Activated T-cell treated with anti-CD3 and anti-CD28 coated beads for 24 hours (primary cell): ENCODE measurements at places on chromosomes 3 and 15.

DNA sequence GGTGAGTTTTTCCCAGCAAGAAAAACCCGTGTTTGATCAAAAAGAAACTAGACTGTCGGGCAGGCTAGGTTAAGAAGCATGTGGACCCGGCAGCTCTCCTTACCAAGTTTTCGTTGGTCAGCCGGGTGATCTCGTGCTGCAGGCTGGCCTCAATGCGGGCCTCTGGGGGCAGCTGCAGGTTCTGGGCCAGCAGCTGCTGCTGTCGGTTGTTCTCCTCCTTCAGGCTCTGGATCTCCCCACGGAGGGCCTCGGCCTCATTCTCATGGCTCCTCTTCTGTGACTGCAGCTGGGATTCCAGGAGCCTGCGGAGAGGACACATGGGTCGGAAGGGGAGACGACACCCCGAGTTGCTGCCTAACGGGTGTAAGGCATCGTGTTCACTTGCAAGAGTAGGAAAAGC lies 44.5 kb upstream of the MYO5C start:
- no peak for DNase-seq

GRCh38 chr3:190701096-190701532 lies 161.4 kb downstream of the GMNC start:
- DNase-seq, result no peak

- DNase-seq, result no peak
These were observed 9.0 kb downstream of the FBN1 start for GRCh38 chr15:48636511-48636910.

- DNase-seq, result no peak
These were observed 19.0 kb downstream of the NSUN3 start for GRCh38 chr3:94081884-94082283.

GRCh38 chr3:56839784-56840715 lies 38.3 kb upstream of the ARHGEF3 start:
- no peak for DNase-seq

DNA sequence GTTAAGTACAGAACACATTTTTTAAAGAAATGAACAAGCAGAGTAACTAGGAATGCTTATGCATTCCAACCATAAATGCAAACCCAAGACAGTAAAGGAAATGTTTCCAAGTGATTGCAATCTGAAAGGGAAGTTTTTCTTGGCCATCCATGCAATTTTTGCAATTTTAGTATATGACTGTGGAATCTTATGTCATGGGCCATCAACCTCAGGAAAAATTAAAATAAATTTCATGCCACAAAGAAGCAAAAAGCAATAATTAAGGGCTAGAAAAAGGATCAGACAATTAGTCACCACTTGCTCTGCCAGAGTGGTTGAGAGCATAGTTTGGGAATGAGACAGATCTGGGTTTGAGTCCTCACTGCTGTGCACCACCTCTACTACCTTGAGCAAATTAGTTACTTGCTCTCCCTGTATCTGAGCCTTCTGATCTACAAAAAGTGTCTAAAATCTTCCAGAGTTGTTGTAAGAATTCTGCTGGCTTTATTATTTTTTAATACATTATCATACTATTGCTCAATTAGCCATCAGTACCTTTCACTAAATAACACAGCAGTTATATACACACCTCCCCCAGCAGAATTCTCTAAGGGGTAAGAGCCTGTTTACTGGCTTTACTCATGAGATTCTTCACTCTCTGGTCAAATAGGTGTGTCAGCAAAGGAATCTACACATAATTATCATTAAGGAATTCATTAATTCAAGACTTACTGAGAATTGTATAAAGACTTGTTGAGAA lies 49.7 kb upstream of the FBN1 start:
- DNase-seq, result no peak

DNA sequence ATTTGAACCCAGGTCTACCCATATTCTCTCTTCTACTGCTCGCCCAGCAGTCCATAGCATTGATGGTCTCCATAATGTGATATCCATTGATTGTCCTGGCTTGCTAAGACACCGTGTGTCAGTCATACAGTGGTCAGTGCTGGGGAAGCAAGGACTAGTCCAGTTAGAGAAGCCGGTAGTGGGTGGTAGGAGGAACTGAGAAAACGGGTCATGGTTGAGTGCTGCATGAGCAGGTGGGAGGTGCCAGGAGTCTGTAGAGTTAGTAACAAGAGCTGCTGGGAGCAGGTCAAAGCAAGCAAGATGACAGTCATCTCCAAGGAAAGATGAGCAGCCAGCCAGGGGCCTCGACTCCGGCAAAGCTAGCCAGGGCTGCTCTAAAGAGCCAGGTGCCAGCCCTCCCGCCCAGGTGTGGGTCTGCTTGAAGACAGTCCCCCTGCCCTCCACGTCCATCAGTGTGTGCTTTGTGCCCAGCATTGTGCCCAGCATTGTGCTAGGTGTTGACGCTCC lies 29.5 kb upstream of the USP3 start:
- DNase-seq, result no peak

DNA sequence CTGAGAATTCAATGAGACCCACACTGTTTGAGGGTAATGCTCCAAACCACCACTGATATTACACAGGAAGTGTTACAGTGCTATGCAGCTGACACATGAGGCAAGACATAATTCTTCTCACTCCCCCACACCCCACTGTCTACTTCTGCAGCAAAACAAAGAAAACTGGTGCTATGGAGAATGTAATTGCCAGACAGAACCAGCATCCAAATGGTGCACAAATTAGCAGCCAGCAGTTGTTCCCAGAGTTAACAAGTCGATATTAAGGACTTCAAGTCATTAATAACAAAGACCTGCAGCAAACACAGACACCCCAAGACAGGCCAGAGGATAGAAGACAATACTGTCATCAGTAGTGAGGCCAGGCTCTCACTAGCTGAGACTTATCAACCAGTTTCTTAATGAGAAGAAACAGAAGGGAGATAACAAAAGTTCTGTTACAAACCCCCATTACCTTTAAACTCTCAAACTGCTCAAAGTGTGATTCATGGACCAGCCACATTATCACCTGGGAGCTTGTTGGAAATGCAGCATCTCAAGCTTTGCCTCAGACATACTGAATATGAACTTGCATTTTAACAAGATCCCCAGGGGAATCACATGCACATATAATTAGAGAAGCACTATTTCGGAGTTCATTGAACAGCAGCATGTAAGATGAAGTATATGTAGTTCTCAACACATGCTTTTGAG lies 58.7 kb upstream of the FNDC3B start:
- DNase-seq, result no peak

- no peak for DNase-seq
These were observed 203.4 kb upstream of the CGNL1 start for GRCh38 chr15:57172925-57173324.

GRCh38 chr3:12969486-12969885 lies 103.7 kb downstream of the IQSEC1 start:
- DNase-seq, result no peak

GRCh38 chr3:35601959-35602358 lies 37.4 kb upstream of the ARPP21 start:
- DNase-seq, result no peak

GRCh38 chr15:69292826-69293420 lies 5.8 kb upstream of the PAQR5 start:
- DNase-seq, result no peak

DNA sequence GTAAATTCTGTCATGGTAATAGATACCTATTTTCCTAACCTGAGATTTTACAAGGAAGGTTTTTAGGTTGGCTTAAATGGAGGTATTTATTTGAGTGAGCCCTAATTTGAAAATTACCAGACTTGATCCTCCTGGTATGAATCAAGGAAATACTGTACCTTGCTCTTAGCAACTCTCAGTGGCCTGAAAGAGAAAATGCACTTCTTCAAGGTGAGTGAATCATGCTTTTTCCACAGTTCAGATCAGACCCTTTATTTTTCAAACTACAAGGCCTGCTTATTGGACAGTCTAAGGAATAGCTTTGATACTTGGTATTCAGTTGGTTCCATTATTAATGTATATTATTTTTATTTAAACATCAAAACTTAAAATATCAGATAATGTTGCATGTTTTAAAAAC lies 15.4 kb downstream of the FEM1B start:
- DNase-seq, result no peak

GRCh38 chr15:40960925-40961324 lies 7.7 kb downstream of the CHAC1 start:
- DNase-seq, result no peak

DNA sequence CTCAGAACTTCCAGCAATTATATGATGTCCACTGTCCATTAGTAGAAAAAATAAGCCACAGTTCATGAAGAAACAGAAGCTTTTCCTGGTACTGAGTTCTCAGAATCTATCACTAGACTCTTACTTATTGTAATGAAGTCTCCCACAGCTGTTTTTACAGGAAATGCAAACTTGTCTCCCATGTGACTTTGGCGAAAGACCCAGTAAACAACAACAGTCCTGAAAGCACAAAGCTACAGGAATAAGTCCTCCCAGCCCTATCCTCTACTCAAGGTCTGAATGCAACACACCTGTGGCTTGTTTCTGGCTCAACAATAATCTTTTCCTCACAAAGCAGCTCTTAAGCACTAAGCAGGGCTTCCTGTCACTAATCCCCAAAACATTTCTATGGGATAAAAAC lies 55.9 kb downstream of the EOMES start:
- DNase-seq, result no peak

DNA sequence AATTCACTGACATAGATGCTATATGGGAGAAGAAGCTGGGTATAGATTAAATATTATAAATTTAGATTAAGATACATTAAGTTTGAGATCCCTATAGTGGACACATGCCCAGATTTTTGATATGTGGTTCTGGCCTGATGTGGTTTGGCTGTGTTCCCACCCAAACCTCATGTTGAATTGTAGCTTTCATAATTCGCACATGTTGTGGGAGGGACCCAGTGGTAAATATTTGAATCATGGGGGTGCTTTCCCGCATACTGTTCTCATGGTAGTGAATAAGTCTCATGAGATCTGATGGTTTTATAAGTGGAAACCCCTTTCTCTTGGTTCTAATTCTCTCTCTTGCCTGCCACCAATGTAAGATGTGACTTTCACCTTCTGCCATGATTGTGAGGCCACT lies 189.4 kb upstream of the CD96 start:
- DNase-seq, result no peak

- DNase-seq, result no peak
These were observed 35.1 kb upstream of the EIF3J start for GRCh38 chr15:44501768-44502366.

DNA sequence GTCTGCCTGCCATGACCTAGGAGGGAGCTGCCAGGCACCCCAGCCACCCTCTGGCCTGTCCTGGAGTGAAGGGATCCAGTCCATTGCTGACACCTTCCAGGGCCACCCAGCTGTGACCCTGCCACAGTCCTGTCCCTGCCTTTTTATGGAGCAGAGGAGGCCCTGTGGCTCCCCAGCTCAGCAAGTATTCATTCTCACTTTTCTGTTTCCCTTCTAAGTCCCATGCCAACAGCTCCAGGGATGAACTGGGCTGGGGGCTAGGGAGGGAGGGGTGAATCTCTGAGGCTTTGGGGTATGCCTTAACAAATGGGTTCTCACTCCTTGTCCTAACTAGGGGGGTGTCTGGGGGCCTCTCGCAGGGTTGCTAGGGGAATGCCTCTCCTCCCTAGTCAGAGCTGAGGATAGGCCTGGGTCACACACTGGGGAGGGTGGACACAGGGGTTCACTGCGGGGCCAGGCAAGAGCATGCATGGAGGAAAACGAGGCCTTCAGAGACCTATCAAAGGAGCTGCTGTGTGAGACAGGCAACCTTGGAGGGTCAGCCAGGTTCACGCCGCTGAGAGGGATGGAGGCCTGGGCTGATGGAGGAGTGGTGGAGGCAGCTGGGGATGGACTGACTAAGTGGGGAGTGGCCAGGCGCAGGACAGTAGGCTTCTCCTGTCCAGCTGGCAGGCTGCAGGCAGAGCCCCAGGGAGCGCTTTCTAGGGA lies 31.8 kb downstream of the EPHB3 start:
- no peak for DNase-seq

- DNase-seq, result peak; percentile 30
These were observed at the start of gene CCR1 for GRCh38 chr3:46208167-46208704. Gene CCR1, minus strand, starts transcription at chr3:46208313. Its CDS starts 4,000 bp downstream, at chr3:46204313.

- no peak for DNase-seq
These were observed at the start of gene MUC4 for GRCh38 chr3:195811756-195812155. Gene MUC4, minus strand, starts transcription at chr3:195811929. Its CDS starts 112 bp downstream, at chr3:195811817.

GRCh38 chr15:80396096-80396495 lies 8.1 kb upstream of the ARNT2 start:
- no peak for DNase-seq

- DNase-seq, result no peak
These were observed 1.4 kb upstream of the AQP9 start for GRCh38 chr15:58136731-58137130.

- DNase-seq, result no peak
These were observed 106.8 kb upstream of the IL12A start for GRCh38 chr3:159881828-159882309.

DNA sequence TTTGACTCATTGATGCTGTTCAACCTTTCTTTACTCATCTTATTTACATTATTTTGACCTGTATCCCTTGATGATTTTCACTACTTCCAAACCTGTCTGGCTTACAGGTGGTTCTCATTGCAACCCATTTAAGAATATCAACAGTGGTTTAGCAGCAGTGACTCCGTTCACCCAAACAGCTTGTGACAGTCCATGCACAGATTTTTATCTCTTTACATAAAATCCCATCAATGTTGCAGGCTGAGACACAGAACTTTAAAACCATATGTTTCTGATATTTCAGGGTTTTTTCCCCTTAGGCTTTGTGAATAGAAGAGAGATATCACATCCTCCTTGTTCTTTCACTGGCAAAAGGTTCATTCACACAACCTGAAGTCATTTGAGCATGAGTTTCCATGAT lies 149.1 kb upstream of the CDIN1 start:
- no peak for DNase-seq

GRCh38 chr3:38516669-38517068 lies 20.5 kb downstream of the EXOG start:
- DNase-seq, result no peak
